ENCODE measurements at places on chromosomes 7 and 10.

DNA sequence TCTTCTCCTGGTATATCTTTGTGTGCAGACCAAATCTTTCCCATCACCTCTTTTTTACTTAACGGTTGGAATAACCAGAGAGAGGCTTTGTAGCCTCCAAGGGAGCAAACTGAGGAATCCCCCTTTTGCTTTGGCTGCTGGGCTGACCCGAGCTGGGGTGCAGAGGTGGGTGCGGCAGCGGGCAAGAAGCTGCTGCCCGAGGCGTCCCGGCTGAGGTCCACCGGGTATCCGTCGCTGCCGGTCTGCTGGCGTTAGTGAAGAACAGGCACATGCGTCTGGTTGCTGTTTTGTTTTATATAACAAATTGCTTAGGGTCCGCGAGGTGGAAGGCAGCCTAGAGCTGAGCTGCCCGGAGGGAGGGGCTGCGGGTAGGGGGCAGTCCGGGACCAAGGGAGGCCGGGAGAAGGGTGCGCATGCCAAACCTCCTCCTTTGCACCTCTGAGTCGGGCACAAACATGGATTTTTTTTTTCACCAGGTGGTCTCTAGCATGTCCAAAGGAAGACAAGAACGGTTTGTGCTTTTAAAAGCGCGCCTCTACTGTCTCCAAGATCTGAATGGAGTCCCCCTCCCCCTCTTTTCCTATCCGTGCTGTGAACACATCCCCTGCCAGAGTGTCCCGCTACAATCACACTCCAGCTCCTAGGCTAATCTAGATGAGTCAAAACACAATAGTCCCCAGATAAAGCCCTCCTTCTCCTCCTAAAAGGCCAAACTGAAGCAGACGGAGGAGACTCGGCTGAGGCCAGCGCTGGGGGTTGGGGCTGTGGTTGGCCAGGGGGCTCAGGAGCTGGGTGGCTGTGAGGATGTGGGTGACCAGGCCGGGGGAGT lies 6.8 kb upstream of the GATA3 start:
- H3K4me1 ChIP-seq, result no peaks in the 10 kb centered on the region
- H3K4me3 ChIP-seq, result peak overlapping the region; percentile 75
- H3K27me3 ChIP-seq, result peaks cover 96% of the 10 kb centered on the region
- H3K27ac ChIP-seq, result no peak overlapping the region
- no peak for DNase-seq

GRCh38 chr7:158043551-158044481 lies 543.8 kb downstream of the PTPRN2 start:
- peaks cover 14% of the 10 kb centered on the region for H3K36me3 ChIP-seq
- no peak overlapping the region for H3K4me3 ChIP-seq
- DNase-seq, result no peak
- H3K27me3 ChIP-seq, result no peaks in the 10 kb centered on the region

DNA sequence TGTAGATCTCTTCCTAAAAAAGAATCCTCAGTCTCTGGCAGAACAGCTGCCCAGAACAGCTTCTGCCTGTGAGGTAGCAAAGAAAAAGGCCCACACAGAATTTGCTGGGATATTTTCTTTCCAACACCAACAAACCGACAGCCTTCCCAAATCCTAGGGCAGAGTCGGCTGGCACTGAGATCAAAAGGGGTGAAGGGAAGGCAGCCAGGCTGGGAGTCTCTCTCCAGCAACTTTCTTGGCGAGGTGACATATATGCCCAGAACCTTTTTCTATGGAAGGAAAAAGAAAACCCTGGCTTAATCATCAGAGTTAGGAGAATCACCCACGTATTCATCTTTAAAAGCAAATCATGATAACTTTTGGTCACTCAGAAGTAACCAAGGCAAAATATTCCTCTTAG lies 279.6 kb downstream of the DNAJB6 start:
- no peak overlapping the region for H3K4me3 ChIP-seq
- H3K27me3 ChIP-seq, result no peaks in the 10 kb centered on the region
- no peaks in the 10 kb centered on the region for H3K36me3 ChIP-seq
- H3K4me1 ChIP-seq, result no peaks in the 10 kb centered on the region

DNA sequence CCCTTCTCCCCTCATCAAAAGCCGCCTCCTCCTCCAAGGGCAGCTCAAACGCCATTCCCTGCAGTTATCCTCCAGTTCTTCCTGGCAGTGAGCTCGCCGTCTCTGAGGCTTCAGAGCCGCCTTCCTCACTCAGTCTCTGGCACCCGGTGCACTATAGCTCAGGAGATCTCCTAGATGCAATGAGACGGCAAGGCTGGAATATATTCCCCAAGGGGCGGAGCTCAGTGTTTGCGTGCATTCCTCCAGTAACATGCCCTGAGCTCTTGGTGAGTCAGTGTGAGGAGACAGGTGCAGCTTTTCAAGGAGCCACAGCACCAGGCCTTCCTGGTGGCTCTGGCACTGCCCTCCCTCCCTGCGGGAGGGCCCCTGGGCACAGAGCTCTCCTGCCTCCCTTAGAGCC lies 512.6 kb upstream of the FOXK1 start:
- H3K27ac ChIP-seq, result no peak overlapping the region
- peaks cover 1% of the 10 kb centered on the region for H3K36me3 ChIP-seq
- H3K27me3 ChIP-seq, result no peaks in the 10 kb centered on the region
- no peaks in the 10 kb centered on the region for H3K4me1 ChIP-seq

- DNase-seq, result no peak
- no peaks in the 10 kb centered on the region for H3K36me3 ChIP-seq
- no peak overlapping the region for H3K4me3 ChIP-seq
- no peak overlapping the region for H3K27ac ChIP-seq
- no peaks in the 10 kb centered on the region for H3K27me3 ChIP-seq
Measured at GRCh38 chr10:16993186-16993585, 136.4 kb downstream of the CUBN start.

GRCh38 chr7:2138146-2138765 lies 94.5 kb downstream of the MAD1L1 start:
- no peak overlapping the region for H3K27ac ChIP-seq
- H3K4me1 ChIP-seq, result no peaks in the 10 kb centered on the region
- H3K36me3 ChIP-seq, result peaks cover 29% of the 10 kb centered on the region
- H3K4me3 ChIP-seq, result no peak overlapping the region
- no peak for DNase-seq
- H3K27me3 ChIP-seq, result no peaks in the 10 kb centered on the region

- no peaks in the 10 kb centered on the region for H3K4me1 ChIP-seq
- H3K4me3 ChIP-seq, result no peak overlapping the region
- H3K36me3 ChIP-seq, result peaks cover 75% of the 10 kb centered on the region
- H3K27ac ChIP-seq, result no peak overlapping the region
- no peak for DNase-seq
- H3K27me3 ChIP-seq, result no peaks in the 10 kb centered on the region
Measured at GRCh38 chr7:99531354-99531765, 20.6 kb downstream of the FAM200A start.

- peaks cover 32% of the 10 kb centered on the region for H3K36me3 ChIP-seq
- DNase-seq, result no peak
- no peak overlapping the region for H3K4me3 ChIP-seq
- no peak overlapping the region for H3K27ac ChIP-seq
- H3K27me3 ChIP-seq, result no peaks in the 10 kb centered on the region
Measured at GRCh38 chr10:118557946-118558345, 37.5 kb downstream of the PRLHR start.

Measured in H9 (cell line).